Activated CD4-positive, alpha-beta memory T cell treated with anti-CD3 and anti-CD28 coated beads, Interleukin-2, amount 10 ng/mL, durations not matched to agents 7 days and 5 days (primary cell): ENCODE measurements at places on chromosomes 1 and 21. TPM values are rescaled to one million over a fixed set of nuclear protein-coding genes. Genes with fewer than 3 reads are reported as not detected.

DNA sequence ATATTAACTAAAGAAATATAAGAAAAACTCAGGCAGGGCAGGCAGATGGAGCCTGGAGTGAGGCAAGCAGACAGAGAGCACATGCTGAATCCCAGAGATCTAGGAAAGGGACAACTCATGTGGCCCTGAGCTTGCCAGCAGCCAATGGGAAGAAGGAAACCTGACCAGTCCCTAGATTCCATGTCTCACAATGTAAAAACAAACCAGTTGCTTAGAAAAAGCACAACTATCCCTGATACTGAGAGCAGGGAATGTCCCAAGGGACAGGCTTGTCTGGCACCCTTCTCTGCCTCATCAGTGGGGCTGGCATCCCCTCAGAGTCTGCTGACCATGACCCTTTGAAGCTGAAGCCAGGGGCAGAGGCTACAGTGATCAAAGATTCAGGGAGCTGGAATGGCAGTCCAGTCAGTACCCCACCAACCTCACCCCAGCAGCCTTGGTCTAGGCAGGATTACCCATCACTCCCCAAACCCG lies 27.8 kb downstream of the HSPG2 start:
- no peak overlapping the region for H3K27ac ChIP-seq
- no peaks in the 10 kb centered on the region for H3K27me3 ChIP-seq

The CYYR1 gene
- not detected for total RNA-seq

The NBPF20 gene
- total RNA-seq: 0.90 TPM

The AADACL4 gene
- total RNA-seq: not detected

The DIO1 gene
- total RNA-seq: not detected

The DSCAM gene
- total RNA-seq: not detected

DNA sequence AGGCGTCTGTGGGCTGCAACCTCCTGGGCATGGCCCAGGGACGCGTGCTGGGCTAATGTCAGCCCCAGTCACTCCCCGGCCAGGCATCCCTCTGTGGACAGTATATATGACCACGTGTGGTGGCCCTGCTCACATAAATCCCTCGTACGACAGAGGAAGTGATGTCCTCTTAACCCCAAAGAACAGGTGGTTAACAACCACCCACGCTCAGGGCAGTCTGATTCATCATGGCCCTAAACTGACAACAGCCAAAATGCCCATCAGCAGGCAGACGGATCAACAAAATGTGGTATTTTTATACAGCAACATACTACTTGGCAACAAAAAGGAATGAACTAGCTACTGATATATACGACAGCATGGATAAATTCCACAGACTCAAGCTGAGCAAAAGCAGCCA lies 51.0 kb downstream of the ECE1 start:
- H3K27me3 ChIP-seq: no peaks in the 10 kb centered on the region
- peaks cover 54% of the 10 kb centered on the region for H3K36me3 ChIP-seq
- DNase-seq: no peak

The RHD gene
- total RNA-seq: not detected

The IFI44 gene
- 320 TPM for total RNA-seq

The GBP7 gene
- 0.15 TPM for total RNA-seq

The LCE3B gene
- total RNA-seq: not detected

DNA sequence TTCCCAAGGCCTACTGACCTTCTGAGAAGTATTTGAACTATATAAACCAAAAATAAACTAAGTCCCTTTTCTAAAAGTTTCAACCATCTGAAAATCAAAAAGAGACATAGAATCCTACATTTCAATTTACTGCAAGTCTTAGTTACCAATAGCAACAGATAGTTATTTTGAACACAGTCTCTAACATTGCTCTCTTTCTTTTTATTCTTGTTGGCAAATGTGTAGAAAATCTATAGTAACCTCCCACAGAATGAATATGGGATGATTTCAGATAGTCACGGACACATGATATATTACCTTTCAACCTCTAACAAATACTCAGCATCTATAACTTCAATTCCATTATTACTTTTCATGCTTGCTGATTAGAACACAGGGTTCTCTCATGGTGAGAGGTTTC lies 68.9 kb upstream of the RAB3GAP2 start:
- no peaks in the 10 kb centered on the region for H3K36me3 ChIP-seq
- H3K27ac ChIP-seq: no peak overlapping the region
- H3K4me1 ChIP-seq: no peaks in the 10 kb centered on the region
- H3K4me3 ChIP-seq: no peak overlapping the region
- peaks cover 2% of the 10 kb centered on the region for H3K27me3 ChIP-seq

The C1orf226 gene
- total RNA-seq: not detected

GRCh38 chr1:202659541-202659940 lies 50.7 kb downstream of the SYT2 start:
- H3K27ac ChIP-seq: no peak overlapping the region
- no peak overlapping the region for H3K4me3 ChIP-seq
- peaks cover 10% of the 10 kb centered on the region for H3K4me1 ChIP-seq
- DNase-seq: no peak
